Caudate nucleus (tissue), 63 donors: ENCODE measurements at places on chromosomes 3 and 15.

- DNase-seq, result no peak
These were observed 26.8 kb upstream of the PPP4R2 start for GRCh38 chr3:72969766-72970165.

DNA sequence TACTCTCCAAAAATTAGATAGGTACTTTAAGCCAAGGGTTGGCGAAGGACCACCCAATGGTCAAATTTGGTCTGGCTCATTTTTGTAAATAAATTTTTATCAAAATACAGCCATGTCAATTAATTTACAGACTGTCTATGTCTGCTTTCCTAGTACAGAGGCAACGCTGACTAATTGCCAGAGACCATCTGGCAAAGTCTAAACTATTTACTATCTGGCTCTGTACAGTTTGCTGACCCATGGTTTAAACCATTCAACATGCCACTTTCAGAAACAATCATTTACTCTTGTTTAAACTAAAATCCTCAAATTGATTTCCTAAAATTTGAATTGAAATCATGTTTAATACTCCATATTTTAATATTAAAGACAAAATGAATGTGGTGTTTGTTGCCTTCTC, 25.9 kb downstream of the CBLB start:
- no peak for DNase-seq

GRCh38 chr3:38118421-38119247, 18.3 kb downstream of the ACAA1 start:
- DNase-seq, result no peak

GRCh38 chr15:94075349-94075748, 156.0 kb upstream of the MCTP2 start:
- DNase-seq, result no peak

GRCh38 chr15:64515196-64515595, 54.8 kb downstream of the ZNF609 start:
- DNase-seq, result no peak

DNA sequence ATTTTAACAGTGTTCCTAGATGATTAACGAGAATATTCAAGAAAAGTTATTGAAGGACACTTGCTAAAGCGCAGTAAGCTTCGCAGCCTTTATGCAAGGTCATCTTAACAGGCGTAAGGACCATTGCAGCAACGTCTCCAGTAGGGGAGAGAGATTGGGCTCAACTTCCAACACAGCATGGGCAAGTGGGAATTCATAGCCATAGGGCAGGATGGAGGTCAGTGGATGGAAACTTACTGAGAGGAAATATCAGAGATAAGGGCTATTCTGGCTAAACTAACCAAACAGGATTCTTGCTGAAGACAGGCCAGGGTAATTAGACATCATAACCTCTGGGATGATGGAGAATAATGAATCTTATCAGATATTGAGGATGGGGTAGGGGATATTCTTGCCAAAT, 82.8 kb downstream of the DHX36 start:
- no peak for DNase-seq

- DNase-seq, result no peak
These were observed 400.0 kb upstream of the C2CD4B start for GRCh38 chr15:62564886-62565633.

- DNase-seq, result no peak
These were observed 222.8 kb downstream of the CGGBP1 start for GRCh38 chr3:87836026-87836425.

- no peak for DNase-seq
These were observed 80.7 kb downstream of the UBR1 start for GRCh38 chr15:43025150-43025549.

DNA sequence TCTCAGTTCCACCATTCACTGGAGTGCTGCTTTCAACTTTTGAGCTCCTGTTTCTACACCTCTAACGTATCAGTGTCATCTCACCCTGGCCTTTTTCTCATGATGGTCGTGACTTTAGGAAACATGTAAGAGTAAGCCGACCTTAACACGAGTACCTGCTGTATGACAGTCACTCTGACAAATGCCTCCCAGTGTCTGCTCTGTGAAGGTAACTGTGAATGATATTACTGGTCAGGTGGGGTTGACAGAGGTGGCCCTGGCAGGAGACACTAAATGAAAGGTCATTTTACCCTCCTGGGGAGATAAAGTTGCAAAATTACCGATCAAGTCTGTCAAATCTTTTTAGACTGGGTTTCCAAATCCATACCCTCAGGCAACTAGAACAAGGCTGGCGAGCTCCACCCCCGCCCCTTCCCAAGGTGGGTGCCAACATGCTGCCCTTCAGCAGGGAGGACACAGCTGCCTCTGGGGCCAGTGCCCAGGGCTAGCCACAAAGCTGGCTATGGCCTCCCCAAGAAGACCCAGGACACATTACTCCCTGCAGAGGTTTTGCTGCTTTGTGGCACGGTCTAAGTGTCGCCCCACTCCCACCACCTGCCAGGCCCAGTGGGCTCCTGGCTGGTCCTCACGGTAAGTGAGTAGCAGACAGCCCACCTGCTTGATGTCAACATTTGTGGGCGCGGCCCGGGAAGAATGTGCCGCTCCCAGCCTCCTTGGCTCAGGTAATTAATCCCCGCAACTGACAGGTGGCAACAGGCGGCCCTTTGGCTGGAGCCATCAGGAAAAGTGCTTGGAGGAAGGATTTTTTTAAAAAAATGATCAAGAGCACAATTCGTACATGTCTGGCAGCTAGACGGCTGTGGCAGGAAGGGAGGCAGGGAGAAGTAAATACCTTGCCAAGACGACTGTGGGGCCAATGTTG, 211.8 kb downstream of the TP63 start:
- no peak for DNase-seq

- peak; percentile 84 for DNase-seq
These were observed at the start of gene CNTN4 for GRCh38 chr3:2098398-2099027. Gene CNTN4 (plus strand): TSS chr3:2098866.

DNA sequence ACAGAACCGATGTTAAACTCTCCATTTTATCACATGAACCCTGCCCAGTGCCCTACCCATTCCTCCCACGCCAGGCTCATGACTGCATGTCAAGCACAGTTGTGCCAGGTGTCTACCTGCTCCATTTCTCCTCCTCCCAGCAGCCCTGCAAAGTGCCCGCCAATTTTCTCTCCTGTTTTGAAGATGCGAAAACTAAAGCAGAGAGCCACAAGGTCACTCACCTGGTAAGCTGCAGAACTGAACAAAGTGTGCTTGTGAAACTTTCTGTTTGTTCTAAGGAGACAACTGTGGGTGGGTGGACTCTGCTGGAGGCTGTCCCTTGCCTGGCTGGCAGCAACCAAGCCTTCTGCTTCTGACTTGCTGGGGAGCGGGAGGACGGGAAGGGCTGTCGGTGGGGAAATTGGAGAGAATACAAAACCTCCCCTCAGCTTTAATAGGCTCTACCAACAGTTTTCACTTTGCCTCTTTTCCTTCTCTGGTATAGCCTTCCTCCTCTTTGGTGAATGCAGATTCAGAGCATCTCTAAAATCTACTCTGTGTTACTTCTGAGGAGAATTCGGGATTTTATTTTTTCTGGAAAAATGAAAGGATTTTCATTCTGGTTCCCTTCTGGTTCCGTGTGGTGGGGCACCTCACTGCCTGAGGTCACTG, 23.0 kb downstream of the LIMD1 start:
- no peak for DNase-seq

- no peak for DNase-seq
These were observed 65.1 kb upstream of the MBNL1 start for GRCh38 chr3:152203652-152204051.
